ENCODE measurements at places on chromosomes 1 and 21. TPM values are rescaled to one million over a fixed set of nuclear protein-coding genes. Genes with fewer than 3 reads are reported as not detected.

Gene ASTN1
- polyA plus RNA-seq: 2.1 TPM

Gene DNAJC28
- 6.3 TPM for polyA plus RNA-seq

Gene TRABD2B
- 18.7 TPM for polyA plus RNA-seq

Gene PROK1
- not detected for polyA plus RNA-seq

Gene RIMKLA
- polyA plus RNA-seq: 0.73 TPM

Gene PALMD
- polyA plus RNA-seq: 2.6 TPM

Gene CHRNB2
- 0.43 TPM for polyA plus RNA-seq

Gene FMO3
- polyA plus RNA-seq: 0.12 TPM

Gene ARTN
- 1.9 TPM for polyA plus RNA-seq

Gene INSRR
- polyA plus RNA-seq: 2.6 TPM

Gene ZNF672
- 25.6 TPM for polyA plus RNA-seq

Gene SPRR4
- polyA plus RNA-seq: not detected

Gene GJB3
- 0.32 TPM for polyA plus RNA-seq

Gene ZNF697
- polyA plus RNA-seq: 22.9 TPM

Gene PRELP
- 2.6 TPM for polyA plus RNA-seq

Gene LRRC42
- polyA plus RNA-seq: 46.2 TPM

Gene ZNF683
- polyA plus RNA-seq: not detected

Gene GALE
- 40.6 TPM for polyA plus RNA-seq

Gene COL6A1
- polyA plus RNA-seq: 208 TPM

Gene USH2A
- 0.07 TPM for polyA plus RNA-seq

Gene SLC25A34
- 5.3 TPM for polyA plus RNA-seq

Gene SH2D1B
- polyA plus RNA-seq: 0.16 TPM

Gene CHD5
- polyA plus RNA-seq: 0.22 TPM

Gene IFFO2
- 24.3 TPM for polyA plus RNA-seq

Gene SH2D2A
- polyA plus RNA-seq: 0.62 TPM

Gene NECTIN4
- polyA plus RNA-seq: 2.2 TPM

Gene FAM163A
- 2.1 TPM for polyA plus RNA-seq

Gene SMCP
- polyA plus RNA-seq: not detected

Gene C1QB
- polyA plus RNA-seq: 9.6 TPM

Measured in renal cortex interstitium (tissue), 15 donors.